ENCODE measurements at places on chromosomes 5 and 9.

DNA sequence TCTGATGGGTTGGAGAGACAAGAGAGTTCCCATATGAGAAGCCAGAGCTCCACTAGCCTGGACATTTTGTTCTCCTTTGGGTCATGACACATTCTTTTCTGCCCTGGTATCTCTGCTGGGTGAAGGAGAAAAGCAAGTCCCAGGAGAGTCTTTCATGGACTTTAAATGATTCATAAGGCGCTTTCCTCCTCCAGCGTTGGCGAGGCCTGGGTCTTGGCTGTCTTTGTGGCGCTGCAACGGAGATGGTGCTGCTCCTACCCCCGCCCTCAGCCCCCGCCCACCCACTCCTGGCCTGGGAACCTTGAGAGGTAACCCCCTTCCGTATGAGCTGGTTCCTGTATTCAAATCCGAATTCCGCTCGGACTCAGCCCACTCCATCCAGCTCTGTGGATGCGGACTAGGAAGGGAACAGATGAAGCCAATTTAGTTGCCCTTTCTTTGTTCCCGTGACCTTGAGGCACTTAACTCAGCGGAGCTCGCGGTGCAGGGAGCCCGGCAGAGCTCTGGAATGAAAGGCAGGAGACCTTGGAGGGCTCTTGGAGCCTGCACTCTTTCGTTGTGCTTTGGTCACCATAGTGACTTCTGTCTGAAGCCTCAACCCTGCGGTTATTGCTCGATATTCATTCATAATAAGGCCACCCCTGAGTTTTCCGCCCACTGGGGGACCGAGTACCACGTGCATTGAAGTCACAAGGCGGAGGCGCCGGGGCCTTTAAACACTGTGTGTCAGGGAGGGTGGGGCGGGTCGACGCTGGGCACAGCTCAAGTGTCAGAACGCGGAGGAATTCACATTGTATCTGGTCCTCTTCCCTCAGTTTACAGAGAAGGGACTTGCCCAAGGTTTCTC lies 14.0 kb upstream of the PWWP2A start:
- DNase-seq, result no peak

GRCh38 chr5:58961631-58962280 lies 378.9 kb downstream of the RAB3C start:
- no peak for DNase-seq

DNA sequence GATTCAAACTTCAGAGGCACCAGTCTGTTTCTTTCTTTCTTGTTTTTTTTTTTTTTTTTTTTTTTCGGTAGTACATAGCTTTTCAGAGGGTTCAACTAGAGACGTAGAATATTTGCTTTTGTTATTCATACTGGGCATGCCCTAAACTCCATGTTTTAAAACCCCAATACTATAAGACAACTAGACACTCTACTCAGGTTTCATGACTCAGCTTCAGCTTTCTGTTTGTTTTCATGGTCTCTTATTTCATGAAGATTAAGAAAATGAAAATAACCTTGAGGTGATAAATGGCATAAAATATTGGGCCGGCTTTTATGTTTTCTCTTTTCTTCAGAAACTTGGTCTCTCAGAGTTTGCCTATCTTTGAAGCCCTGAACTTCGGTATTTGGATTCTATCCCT lies 2126.3 kb upstream of the ACO1 start:
- no peak for DNase-seq

GRCh38 chr5:125277494-125278154 lies 531.2 kb upstream of the ZNF608 start:
- DNase-seq, result no peak

DNA sequence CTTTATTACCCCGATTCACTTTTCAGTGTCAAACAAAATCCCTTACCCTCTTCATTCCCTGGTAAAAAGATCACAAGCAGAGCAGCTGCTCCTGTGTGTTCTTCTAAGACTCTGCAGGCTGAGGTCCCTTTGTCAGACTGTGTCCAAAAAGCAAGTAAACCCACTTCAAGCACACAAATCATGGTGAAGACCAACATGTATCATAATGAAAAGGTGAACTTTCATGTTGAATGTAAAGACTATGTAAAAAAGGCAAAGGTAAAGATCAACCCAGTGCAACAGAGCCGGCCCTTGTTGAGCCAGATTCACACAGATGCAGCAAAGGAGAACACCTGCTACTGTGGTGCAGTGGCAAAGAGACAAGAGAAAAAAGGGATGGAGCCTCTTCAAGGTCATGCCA lies 34.5 kb downstream of the CREBRF start:
- DNase-seq, result no peak

DNA sequence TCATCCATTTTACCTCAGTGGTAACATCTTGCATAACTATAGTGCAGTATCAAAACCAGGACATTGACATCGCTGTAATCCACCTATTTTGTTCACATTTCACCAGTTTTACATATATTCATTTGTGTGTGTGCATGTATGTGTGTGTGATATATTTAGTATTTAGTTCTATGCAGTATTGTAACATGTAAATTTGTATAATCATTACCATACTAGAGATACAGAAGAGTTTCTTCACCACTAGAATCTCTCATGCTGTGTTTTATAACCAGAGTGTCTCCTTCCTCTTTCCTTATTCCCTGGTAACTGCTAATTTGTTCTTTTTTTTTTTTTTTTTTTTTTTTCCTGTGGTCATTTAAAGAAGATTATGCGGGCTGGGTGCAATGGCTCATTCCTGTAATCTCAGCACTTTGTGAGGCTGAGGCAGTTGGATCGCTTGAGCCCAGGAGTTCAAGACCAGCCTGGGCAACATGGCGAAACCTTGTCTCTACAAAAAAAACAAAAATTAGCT lies 11.0 kb downstream of the RASA1 start:
- DNase-seq, result no peak

DNA sequence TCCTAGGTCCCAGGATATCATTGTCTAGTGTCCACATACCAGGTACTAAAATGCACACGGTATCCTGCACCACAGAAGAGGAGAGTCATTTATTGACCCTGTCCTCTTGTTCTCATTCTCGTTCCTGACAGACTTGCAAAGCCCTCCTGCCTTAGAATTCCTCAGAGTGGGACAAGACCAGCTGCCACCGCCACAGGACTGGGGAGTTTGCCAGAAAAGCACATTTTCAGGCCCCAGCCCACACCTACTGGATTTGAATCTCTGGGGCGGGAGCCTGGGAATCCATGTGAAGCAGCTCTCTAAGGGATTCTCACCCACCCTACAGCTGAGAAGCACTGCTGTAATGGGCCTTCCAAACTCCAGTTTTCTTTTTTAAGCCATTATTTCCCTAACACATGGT lies 68.0 kb upstream of the FANCC start:
- no peak for DNase-seq

GRCh38 chr5:140630292-140631035 lies 2.5 kb downstream of the CD14 start:
- DNase-seq, result no peak

- DNase-seq, result peak; percentile 58
Observed at GRCh38 chr9:133609311-133610098, at the start of gene FAM163B. Gene FAM163B, minus strand, starts transcription at chr9:133609389. Its CDS starts 29,166 bp downstream, at chr9:133580223.

- no peak for DNase-seq
Observed at GRCh38 chr5:148909766-148910165, 83.4 kb downstream of the ADRB2 start.

GRCh38 chr9:112750764-112751055 lies 150 bp downstream of the SNX30 start:
- no peak for DNase-seq

DNA sequence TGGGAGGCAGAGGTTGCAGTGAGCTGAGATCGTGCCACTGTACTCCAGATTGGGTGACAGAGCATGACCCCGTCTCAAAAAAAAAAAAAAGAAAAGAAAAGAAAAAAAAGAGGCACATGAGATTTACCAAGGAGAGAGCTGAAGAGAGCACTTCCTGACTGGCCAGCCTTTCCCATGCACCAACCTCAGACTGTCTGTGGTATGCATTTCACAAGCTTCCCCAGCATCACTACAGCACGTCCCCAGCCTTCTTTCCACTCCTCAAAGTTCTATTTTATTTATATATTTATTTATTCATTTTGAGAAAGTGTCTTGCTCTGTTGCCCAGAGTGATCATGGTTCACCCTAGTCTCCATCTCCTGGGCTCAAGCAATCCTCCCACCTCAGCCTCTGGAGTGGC lies 13.6 kb upstream of the FUBP3 start:
- DNase-seq, result no peak

DNA sequence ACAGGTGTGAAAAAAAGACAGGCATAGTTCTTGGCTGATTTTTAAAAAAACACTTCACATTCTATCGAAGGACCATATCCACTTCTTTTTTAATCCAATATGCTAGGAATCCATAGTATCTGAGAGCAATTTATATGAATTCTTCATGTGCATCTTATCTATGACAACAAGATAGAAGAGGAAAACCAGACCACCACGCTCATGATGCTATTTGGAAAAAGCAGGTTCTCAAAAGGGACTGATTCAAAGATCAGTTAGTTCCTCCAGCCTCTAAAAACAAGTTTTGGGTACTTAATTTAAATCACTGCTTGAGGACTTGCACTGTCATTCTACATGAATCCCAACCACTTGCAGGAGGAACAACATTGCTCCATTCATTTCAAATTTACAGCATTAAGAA lies 6.3 kb downstream of the MEF2C start:
- no peak for DNase-seq

- no peak for DNase-seq
Observed at GRCh38 chr9:71145179-71145578, 23.8 kb upstream of the TRPM3 start.

- no peak for DNase-seq
Observed at GRCh38 chr5:36950586-36951457, 74.3 kb downstream of the NIPBL start.

DNA sequence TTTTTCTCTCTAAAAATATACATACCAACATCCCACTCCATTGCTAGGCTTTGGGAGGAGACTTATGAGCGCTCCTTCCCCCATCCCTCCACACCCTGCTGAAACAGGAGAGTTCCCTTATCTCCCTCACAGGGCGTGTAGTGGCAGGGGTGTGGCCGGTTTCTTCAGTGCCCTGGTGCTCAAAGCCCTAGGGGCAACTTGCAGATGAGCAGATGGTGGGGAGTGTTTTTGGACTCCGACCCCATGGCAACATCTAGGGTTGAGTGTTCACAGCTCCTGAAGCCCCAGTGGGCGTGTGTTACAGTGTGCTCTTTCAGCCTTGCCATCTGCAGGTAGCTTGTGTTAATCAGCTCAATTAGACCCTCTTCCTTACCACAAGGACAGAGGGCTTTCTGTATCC lies 409.5 kb downstream of the MAT2B start:
- no peak for DNase-seq

GRCh38 chr9:110604171-110604601 lies 24.6 kb upstream of the SVEP1 start:
- DNase-seq, result no peak

- no peak for DNase-seq
Observed at GRCh38 chr5:55665065-55665464, 47.1 kb downstream of the SLC38A9 start.

- DNase-seq, result no peak
Observed at GRCh38 chr9:93258419-93258817, 74.5 kb downstream of the WNK2 start.

GRCh38 chr5:115992848-115993350 lies 30.6 kb downstream of the LVRN start:
- no peak for DNase-seq

GRCh38 chr9:18710065-18710464 lies 236.1 kb downstream of the ADAMTSL1 start:
- no peak for DNase-seq

DNA sequence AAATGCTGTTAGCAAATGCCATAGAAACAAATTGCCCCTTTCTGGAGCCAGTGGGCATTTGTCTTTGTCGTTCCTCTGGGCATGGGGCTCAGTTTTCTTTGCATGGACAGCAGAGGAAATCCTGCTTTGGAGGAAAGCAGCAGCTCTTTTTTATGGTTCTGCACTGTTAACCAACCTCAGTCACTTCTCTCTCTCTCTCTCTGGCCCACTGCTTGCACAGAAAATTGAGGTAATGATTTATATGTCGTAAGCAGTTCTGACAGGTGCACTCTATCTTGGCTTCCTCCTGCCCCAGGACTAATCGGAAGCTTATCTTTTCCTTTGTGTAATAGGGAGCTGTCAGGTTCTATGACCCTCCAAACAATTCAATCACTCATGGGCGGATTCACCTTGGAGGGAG lies 159.6 kb upstream of the GPR151 start:
- DNase-seq, result no peak

DNA sequence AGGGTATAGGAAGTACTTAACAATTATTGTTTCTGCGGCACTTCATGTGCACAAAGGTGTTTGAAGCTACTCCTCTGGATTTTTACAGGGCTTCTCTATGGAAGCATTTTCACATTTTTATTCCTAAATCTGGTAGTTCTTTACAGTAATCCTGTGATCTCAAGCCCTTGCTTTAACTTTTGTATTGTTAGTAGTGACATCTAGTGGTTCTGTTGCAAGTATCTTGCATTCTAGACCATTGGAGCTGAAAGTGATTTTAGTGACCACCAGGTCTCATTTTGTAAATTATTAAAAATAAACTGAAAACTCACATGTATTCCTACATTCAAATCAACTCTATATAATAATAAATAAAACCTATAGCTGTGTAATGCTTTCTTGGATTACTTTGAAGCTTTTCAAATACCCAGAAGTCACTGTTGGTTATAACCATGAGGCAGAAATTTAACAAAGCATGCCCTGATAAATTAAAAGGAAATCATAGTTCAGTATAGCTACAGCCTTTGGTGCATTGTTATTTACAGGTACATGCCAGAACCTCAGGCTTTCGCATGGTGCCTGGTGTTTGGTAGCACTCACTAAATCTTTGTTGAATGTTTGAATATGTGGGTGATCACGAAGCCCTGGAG lies 18.9 kb downstream of the RPS23 start:
- no peak for DNase-seq

GRCh38 chr9:7115606-7116005 lies 357.8 kb downstream of the KDM4C start:
- no peak for DNase-seq

GRCh38 chr9:110040788-110041187 lies 167.2 kb downstream of the C9orf152 start:
- DNase-seq, result no peak

- DNase-seq, result no peak
Observed at GRCh38 chr5:113115061-113115460, 138.5 kb downstream of the DCP2 start.

- DNase-seq, result peak; percentile 90
Observed at GRCh38 chr9:87556039-87556438, 58.4 kb downstream of the DAPK1 start.

DNA sequence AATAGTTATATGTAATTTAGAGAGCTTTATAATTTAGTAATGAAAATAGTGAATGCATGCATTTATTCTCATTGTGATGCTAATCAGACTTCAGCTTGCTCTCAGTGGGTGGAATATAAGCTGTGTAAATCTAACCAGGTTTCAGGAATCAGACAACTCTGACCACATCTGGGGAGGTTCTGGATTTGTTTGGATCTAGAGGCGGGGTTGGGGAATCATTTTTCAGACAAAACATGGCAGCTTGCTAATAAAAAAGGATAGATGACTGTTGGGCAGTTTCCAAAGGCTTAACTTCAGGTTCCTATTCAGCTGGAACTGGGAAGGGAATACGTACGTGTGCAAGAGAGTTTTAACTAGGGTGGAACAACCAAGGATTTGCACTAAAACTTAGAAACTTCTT lies 43.2 kb upstream of the MAMDC2 start:
- no peak for DNase-seq

GRCh38 chr5:89315286-89316100 lies 432.5 kb upstream of the MEF2C start:
- peak; percentile 69 for DNase-seq

- no peak for DNase-seq
Observed at GRCh38 chr5:135487037-135487395, 34.9 kb upstream of the TIFAB start.

GRCh38 chr9:19231126-19231903 lies 822 bp downstream of the DENND4C start:
- no peak for DNase-seq

- no peak for DNase-seq
Observed at GRCh38 chr9:33614001-33614687, 90.1 kb downstream of the ANKRD18B start.

- DNase-seq, result no peak
Observed at GRCh38 chr9:134690946-134691694, 49.5 kb downstream of the COL5A1 start.

Data from NCI-H774 (cell line).